Posterior cingulate gyrus (tissue), 11 donors: ENCODE measurements at places on chromosomes 2 and 18.

DNA sequence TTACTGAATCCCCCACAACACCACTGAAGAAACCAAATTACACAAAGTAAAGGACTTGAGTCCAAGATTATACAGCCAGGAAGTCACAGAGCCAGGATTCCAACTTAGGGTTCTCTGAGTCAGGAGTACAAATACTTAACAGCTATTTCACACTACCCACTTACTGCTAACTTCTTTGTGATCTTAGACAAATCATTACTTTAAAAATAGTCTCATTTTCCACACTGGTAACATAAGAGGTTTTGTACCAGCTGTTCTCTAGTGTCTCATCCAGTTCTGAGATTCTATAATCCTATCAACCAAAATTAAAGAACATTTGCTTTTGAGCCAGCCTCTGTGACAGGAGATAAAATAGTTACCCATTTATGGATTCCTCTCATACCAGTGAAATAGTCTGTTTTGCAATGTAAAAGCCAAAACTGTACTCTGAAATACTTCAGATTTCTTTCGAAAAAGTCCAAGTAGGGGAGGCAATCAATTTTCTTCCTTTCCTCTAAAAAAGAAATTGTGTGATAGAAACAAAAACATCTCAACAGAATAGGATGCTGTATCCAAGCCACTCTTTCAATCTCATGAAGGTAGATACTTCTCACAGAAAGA is 157.6 kb downstream of the LRATD1 start:
- no peak for DNase-seq

DNA sequence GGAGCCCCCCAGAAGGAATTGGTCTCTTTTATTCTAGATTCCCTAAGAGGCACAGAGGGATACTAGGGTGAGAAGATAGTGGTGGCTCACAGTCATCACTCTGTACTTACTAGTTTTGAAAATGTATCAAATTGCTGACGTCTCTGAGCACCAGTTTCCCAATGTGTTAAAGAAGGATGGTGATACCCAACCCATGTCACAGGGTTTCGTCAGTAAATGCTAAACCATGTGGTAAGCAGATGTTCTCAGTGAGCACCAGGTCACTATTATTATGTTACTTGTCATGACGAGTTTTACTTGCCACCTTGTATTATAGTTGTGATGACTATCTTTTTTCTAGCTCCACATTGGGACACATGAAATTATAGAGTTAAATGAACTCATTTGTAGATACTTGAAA is 54.7 kb downstream of the NEDD4L start:
- DNase-seq = no peak

DNA sequence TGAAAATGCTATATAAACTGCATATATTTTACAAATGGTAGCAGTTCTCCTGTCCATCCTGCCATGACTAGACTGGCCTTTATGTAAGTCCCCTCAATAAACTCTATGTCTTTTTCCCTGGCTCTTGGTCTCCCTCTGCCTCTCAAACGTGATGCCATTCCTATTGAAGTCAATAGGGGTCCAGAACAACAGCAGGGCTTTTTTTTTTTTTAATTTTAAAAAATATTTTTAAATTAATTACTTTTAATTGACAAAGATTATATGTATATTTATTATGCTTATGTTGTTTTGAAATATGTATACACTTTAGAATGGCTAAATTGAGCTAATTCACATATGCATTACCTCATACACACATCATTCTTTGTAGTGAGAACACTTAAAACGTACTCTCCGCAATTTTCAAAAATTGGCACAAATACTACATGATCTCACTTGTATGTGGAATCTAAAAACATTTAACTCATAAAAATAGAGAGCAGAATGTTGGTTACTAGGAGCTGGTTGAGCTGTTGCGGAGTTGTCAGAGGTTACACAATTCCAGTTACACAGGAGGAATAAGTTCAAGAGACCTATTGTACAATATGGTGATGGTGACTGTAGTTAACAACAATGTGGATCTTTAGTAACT is 123.1 kb downstream of the LRRTM4 start:
- DNase-seq = no peak

- DNase-seq = no peak
Observed at GRCh38 chr2:192124571-192124970, 70.2 kb downstream of the TMEFF2 start.

DNA sequence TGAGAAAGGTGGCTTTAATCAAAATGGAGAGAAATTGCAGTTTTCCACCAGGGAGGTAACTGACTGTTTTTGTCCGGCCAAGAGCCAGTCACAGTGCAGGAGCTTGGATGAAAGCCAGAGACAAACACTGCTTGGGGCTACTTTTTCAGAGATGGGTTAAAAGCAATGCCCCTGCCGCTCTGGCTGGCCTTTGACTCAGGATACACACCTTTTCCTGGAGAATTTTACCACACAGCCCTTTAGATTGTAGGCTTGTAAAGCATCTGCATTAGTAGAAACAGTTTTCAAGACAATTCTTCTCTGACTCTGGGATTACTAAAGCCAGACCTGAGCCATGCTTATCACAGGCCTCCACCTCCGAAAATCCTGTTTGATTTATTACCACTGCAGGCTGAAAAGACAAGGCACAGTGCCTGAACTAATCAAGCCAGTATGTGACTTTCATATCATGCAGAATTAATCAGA is 79.7 kb downstream of the CCBE1 start:
- no peak for DNase-seq

DNA sequence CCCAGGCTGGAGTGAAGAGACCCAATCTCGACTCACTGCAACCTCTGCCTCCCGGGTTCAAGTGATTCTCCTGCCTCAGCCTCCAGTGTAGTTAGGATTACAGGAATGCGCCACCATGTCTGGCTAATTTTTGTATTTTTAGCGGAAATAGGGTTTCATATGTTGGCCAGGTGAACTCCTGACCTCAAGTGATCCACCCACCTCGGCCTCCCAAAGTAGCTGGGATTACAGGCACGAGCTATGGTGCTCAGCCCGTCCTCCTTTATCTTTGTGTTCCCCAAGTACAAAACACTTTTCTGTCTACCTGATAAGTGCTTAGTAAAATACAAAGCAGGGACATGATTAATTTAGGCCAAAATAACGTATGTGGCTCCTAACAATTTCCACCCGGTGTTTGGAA is 91.2 kb upstream of the STK17B start:
- DNase-seq = no peak

DNA sequence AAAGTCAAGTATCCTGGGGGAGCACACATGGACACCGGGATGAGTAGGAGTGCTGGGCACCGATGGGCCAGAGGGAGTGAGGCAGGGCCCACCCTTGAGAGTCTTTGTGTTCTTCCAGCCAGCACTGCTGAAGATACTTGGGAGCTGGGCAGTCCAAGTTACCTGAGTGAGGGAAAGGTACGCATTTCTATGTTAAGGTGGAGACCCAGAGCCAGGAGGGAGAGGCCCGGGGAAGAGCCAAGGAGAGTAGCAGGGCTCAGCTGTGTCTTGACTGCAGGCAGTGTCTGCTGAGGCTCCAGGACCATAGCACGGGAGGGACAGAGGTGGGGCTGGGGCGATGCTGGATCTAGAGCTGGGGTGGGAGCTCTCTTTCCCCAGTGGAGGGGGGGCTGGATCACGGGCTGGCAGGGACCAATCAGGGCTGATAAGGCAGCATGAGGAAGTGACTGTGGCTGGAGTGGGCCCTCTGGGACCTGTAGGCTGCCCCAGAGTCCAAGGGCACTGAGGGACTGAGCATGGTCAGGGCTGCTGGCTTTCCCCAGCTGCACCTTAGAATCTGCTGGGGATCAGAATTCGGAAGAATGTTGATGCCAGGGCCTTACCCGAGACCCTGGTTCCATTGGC is 289.2 kb downstream of the PHLPP1 start:
- DNase-seq = no peak

GRCh38 chr18:57542126-57542525 is 44.4 kb downstream of the FECH start:
- no peak for DNase-seq

GRCh38 chr2:202165208-202165607 is 73.2 kb downstream of the SUMO1 start:
- DNase-seq = no peak

GRCh38 chr2:41764131-41764530 is 283.7 kb upstream of the PKDCC start:
- no peak for DNase-seq

DNA sequence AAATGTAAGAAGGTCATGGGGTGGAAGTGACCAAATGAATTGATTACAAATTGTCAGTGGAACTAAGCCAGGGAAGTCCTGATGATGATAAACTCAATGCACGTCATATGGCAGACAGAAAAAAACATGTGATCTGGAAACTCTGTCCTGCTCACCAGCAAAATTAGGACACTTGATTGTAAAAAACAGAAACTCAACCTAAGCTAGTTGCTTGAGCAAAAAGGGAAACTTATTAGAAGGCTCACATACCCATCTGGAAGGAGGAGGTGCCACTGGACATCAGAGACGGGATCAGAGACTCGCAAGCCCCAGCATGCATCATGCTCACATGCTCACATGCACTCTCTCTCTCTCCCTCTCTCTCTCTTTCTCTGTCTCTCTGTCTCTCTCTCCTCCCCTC is 96.8 kb downstream of the SP3 start:
- no peak for DNase-seq

GRCh38 chr2:203451689-203452088 is 83.4 kb downstream of the RAPH1 start:
- DNase-seq = no peak

DNA sequence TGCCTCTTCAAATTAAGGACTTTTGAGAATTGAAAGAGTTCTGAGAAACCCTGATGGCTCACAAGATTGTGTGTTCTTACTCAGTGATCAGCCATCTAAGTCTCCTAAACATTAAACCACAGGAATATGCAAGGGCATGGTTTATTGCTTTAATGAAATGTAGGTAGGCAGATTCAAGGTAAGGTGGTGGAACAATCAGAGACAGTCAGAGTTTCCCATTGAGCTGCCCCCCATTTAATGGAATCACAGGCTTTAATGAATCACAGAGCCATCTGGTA is 107.8 kb upstream of the LRATD1 start:
- no peak for DNase-seq

- DNase-seq = peak; percentile 33
Observed at GRCh38 chr2:197090742-197091367, 164.3 kb upstream of the PGAP1 start.

DNA sequence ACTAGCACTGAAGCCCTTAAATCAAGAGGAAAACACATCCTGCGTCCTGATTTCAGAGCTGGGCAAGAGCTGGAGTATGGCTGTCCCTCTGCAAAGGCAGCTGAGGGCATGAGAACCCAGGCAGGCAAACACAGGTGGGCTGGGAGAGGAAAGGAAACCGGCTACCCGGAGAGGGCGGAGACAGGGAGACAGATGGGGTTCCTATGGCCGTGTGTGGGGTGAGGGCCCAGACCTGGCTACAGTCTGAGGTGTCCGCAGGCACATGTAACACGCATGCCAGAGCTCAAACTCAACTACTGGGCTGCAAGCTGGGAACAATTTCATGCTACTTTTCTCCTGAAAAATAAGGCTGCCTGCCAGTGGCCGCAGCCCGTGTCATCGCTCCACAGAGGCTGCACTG is 2.7 kb downstream of the COPS9 start:
- DNase-seq = no peak

GRCh38 chr2:105890111-105890510 is 145.4 kb downstream of the NCK2 start:
- no peak for DNase-seq

GRCh38 chr2:10374362-10374943 is 71.7 kb downstream of the HPCAL1 start:
- DNase-seq = no peak

DNA sequence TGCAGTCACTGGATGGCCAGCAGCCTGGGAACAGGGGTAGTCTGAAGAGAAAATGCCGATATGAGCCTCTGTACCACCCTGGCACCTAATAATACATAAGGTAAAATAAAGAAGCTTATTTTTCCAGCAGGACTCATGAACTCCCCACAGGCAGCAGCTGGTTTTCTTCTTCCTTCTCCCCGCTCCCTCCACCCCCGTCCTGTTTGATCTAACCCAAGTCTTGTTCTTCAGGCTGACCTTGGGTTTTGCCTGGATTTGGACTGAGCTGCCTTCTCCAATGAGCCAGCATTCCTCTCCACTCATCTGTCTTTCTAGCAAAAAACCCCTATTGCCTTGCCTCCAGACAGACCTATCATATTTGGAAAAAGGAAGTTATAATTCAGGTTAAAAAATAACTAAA is 111.8 kb downstream of the CELF4 start:
- no peak for DNase-seq

DNA sequence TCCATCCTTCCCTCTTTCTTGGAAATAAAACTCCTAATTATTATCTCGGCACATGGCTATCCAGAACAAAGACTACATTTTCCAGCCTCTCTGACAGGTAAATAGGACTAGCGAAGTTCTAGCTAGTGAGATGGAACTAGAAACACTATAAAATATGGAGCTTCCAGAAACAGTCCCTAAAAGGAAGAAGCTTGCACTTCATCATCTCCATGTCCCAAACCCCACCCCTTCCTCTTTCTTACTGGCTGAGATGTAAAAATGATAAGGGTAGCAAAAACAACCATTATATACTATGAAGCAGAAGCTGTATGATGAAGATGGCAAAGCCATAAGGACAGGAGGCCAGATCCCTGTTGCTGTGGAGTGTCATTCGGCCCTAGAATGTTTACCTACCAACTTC is 11.7 kb upstream of the ACTR2 start:
- DNase-seq = no peak

GRCh38 chr2:71602115-71602495 is 148.7 kb downstream of the DYSF start:
- DNase-seq = peak; percentile 20

DNA sequence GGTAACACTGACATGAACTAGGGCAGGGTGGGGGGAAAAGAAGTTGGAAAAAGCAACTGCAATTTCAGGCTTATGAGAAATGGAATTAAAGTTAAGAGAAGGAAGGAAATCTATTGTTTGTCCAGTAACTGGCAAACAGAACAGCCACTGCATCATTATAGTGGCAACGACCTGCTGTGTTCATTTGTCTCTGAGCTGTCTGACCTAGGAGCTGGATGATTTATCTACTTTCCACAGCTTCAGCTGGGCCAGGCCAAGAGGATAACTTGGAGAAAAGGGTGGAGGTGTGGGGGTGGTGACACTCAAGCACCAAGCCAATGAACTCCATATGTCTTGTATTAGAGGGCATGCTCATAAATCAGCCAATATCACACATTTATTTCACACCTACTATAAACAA is 291.5 kb upstream of the KLHL29 start:
- no peak for DNase-seq

- no peak for DNase-seq
Observed at GRCh38 chr18:22783662-22784076, 149.5 kb upstream of the RBBP8 start.

- DNase-seq = no peak
Observed at GRCh38 chr2:235723811-235724465, 230.1 kb downstream of the AGAP1 start.
